ENCODE measurements at places on chromosomes 4 and X.

DNA sequence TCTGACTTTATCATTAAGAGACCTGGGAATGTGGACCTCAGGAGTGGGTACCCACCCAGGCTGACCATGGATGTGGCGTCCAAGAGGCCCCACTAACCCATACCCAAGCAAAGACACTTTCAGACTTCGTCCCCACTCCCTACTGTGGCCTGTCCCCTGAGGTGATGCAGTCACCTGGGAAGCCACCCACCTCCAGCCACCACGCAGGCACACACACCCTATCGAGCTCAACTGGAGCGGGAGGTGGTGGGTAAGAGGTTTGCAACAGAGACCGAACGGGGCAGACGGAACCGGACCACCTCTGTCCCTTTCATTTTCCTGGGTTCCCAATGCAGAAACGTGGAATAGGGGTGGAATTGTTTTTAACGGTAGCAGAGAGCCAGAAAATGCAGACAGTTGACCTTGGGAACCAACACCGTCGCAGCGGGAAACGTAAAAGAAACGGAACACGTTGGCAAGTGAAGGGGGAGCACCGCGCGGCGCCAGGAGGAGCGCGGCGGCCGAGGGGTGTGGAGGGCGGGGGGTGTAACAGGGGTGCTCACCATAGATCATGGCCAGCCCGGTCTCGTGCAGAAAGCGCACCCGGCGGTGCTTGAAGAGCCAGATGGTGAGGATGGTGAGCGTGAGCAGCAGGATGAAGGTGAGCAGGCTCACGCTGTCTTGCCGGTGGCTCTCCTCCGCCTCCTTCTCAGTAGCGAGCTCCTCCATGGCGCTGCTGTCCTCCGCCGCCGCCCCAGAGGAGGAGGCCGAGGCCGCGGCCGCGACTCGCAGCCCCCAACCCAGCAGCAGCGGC, 559 bp downstream of the SLC9A7 start:
- peak; percentile 51 for DNase-seq

DNA sequence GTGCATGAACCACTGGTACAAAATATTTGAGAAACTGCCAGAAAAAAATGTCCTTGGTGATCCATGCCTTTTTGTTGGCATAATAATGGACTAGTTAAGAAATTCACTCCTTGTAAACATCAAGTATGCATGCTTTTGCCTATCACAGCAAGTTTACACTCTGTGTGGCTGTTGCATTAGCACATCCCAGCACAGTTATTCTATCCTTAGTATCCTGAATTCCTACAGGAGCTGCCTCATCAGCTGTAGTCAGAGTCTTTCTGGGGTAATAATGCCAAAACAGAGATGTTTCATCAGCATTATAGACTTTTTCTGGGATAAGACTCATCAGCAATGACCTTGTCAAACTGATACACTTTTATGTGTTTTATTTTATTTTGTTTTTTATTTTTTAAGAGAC, 82.8 kb downstream of the CHIC2 start:
- DNase-seq = no peak

DNA sequence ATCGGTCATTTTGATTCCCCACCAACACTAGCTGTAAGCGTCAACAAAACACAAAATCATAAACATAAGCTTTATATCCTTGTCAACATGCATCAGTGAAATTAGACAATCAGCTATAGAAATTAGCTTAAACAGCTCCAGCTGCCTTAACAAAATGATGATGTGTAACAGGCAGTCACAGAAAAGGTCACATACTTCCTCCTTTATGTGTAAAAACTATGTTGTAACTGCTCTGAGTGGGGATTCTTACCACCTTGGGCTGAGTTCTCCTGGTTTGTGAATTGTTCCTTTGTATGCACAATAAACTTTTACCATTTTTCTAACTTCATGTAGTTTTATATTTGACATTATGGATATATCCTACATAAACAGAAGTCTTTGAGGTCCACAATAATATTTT, 73.9 kb upstream of the MAP9 start:
- DNase-seq = no peak

- DNase-seq = no peak
Measured at GRCh38 chrX:16718824-16719333, 533 bp upstream of the SYAP1 start.

GRCh38 chrX:10102046-10102704, 54.6 kb upstream of the CLCN4 start:
- no peak for DNase-seq

GRCh38 chrX:10414156-10414824, 206.1 kb downstream of the MID1 start:
- no peak for DNase-seq

DNA sequence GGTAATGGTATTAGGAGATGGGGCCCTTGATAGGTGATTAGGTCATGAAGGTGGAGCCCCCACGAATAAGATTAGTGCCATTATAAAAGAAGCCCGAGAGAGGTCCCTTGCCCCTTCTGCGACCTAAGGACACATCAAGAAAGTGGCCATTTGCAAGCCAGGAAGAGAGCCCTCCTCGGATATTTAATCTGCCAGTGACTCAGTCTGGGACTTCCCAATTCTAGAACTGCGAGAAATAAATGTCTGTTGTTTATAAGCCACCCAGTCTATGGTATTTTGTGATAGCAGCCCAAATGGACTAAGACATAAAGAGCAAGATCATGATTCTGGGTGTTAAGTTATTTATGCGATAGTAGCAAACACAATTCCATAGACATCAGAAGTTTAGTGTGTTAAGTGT, 192.2 kb downstream of the LDB2 start:
- DNase-seq = no peak

- no peak for DNase-seq
Measured at GRCh38 chr4:153383131-153383530, 38.6 kb downstream of the MND1 start.

GRCh38 chr4:81757691-81758090, 286.0 kb upstream of the RASGEF1B start:
- no peak for DNase-seq

DNA sequence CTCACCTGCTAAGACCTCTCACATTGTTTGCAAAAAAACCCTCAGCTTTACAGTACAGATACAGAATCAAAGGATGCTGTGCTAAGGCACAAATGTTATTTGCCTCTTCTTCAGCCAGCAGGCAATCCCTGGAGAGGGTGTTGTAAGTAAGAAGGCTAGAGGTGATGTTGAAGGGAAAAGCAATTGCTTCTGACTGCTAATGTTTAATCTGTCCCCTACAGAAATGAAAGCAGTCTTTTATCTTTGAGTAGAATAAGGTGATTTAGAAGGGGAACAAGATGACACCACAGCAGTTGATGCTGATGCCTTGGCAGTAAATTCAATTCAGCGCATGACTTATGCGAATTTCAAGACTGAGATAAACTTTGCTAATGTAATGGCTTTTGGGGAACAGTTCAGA, 1064.8 kb upstream of the IGFBP7 start:
- DNase-seq = no peak

GRCh38 chrX:12489341-12489740, 301.9 kb upstream of the PRPS2 start:
- no peak for DNase-seq

DNA sequence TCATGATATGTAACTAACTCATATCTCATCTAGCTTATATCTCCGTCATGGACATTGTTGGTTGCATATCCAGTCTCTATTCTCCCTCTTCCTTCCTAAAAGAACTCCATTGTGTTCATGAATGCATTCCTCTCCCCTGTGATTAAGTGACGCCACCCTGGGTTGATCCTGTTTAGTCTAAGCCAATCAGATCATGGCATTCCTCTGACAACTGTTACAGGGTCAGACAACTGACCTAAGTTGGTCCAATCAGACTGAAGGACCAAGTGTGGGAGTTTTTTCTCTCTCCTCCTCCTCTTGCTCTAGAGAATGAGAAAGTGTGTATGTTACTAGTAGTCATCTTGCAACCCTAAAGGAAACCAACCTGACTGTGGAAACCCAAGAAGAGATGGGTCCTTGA, 3.6 kb downstream of the APOO start:
- peak; percentile 36 for DNase-seq
